ENCODE measurements at places on chromosomes 4 and X. TPM values are rescaled to one million over a fixed set of nuclear protein-coding genes. Genes with fewer than 3 reads are reported as not detected.

The SCD5 gene
- polyA plus RNA-seq, result 6.2 TPM

The TMSB15A gene
- 1.1 TPM for polyA plus RNA-seq

The DAPP1 gene
- polyA plus RNA-seq, result 2.6 TPM

The CSTF2 gene
- polyA plus RNA-seq, result 13.3 TPM

The TMPRSS11E gene
- polyA plus RNA-seq, result 0.12 TPM

The FMR1NB gene
- not detected for polyA plus RNA-seq

The TRIM61 gene
- 1.3 TPM for polyA plus RNA-seq

The ADGRL3 gene
- polyA plus RNA-seq, result 0.47 TPM

The DUSP9 gene
- polyA plus RNA-seq, result 0.10 TPM

The ARL9 gene
- polyA plus RNA-seq, result 0.08 TPM

The CTSO gene
- 8.0 TPM for polyA plus RNA-seq

The SMIM10 gene
- 5.7 TPM for polyA plus RNA-seq

The SMIM10L2A gene
- 1.7 TPM for polyA plus RNA-seq

All from lung (tissue), 17 donors.